ENCODE measurements at places on chromosomes 12 and 14.

DNA sequence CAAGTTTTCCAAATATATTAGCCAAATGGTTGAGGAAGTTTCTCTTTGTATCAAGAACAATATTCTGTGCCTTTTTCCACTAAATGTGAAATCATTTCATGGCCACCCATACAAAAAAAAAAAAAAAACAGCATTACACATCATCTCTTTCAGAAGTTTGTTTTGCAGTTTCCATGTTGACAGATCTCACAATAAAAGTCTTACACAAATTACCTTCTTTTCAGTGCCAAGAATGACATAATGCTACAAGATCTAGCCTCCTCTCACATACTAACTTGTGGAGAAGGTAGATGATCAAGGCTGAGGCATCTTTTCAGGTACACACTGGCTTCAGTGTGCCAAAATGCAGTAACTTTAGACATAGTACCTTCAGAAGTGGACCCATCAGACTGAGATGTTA, 35.3 kb downstream of the PRKD1 start:
- no peak for DNase-seq

- DNase-seq, result no peak
Observed at GRCh38 chr12:9925705-9926393, 6.3 kb downstream of the CLEC2A start.

DNA sequence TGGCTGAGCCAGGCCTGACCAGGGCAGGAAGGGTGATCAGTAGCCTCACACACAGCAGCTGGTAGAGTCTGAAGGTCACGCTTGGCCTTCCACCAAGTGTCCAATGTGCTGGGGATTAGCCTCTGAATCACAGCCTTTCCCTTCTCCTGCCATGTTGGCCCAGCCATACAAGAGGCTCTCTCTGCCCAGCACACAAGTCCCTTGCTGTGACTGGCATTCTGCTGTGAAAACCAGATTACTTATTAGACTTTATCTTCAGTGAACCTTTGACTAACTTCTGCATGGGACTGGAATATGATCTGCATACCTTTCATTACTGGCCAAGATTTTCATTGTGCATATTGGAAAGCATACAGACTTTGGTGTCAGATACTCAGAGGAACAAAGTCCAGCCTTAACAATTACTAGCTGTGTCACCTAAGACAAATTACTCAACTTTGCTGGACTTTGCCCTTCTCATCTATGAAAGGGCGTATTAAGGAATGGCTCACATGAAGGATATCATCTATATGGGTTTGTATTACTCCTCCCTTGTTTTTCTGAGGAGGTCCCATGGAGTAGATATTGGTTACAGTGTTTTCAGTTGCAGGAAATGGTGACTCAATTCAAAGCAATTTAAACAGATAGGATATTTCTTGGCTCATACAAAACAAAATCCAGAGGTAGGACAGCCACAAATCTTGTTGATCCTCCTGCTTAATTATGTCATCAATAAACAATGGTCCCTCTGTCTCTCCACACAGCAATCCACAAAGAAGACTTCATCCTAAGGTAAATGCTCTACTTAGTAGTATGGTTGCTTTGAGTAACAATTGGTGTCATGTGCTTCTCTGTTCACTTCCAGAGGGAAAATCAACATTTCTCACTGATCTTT, 99.6 kb downstream of the DYRK2 start:
- no peak for DNase-seq

DNA sequence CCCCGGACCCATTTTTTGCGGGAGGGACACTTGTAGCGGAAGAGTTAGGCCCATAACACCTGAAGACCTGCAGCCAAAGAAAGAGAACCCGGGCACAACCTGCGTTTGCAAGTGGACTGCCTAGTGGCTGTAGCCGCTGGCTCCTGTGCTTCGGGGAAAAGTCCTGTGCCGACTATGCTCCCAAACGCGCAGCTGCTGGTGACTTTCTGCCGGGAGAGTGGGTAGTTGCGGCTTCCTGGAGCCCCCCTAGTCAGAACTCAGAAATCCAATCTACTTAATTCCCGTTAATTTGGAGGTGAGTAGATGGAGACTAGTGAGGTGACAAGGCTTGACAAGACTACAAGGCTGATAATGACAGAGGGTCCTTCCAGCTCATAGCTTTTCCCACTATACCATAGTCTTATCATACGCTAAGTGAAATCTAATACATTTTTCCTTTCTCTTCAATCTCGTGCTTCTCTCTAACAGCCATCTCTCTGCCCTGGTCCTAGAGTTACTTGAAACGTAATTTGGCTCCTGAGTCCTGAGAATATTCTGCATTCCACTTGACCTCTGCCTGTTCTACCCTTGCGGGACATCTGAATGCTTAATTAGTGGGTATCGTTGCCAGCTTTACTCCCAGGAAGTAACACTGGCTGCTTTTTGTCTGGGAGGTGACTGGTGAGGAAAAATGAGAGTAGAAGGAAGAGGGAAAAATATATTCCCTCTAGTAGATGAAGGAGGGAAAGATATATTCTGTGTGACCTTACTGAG, 556 bp downstream of the MTHFD1 start:
- DNase-seq, result no peak

GRCh38 chr14:104574536-104574935, 5.0 kb upstream of the C14orf180 start:
- DNase-seq, result no peak

DNA sequence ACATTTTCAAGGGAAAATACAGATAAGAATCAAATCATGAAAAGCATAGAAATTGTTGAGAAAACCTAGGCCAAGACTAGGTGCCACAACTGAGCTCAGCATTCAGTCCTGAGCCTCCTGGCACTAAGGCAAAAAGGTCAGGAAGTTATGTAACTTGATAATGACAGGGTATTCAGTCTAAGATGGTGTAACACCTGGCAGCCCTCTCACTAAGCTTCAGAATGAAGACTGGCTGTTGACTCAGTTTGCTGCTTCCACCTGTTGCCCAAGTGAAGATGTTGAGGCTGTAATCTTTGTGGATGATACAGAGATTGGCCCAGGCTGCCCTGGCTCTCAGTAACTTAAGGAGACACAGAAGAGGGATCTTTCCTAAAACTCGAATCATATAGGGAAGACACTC, 19.6 kb downstream of the PROX2 start:
- DNase-seq, result no peak
